ENCODE measurements at places on chromosomes 6 and 20. TPM values are rescaled to one million over a fixed set of nuclear protein-coding genes. Genes with fewer than 3 reads are reported as not detected.

HLA-DQB1 gene
- 1.7 TPM for total RNA-seq

PAK5 gene
- not detected for total RNA-seq

ATAT1 gene
- total RNA-seq: 7.9 TPM

PNLDC1 gene
- not detected for total RNA-seq

SLC17A2 gene
- total RNA-seq: not detected

RTEL1 gene
- total RNA-seq: 15.0 TPM

ANGPT4 gene
- not detected for total RNA-seq

ATP5F1E gene
- total RNA-seq: 28.0 TPM
